ENCODE measurements at places on chromosomes 4 and X. TPM values are rescaled to one million over a fixed set of nuclear protein-coding genes. Genes with fewer than 3 reads are reported as not detected.

DNA sequence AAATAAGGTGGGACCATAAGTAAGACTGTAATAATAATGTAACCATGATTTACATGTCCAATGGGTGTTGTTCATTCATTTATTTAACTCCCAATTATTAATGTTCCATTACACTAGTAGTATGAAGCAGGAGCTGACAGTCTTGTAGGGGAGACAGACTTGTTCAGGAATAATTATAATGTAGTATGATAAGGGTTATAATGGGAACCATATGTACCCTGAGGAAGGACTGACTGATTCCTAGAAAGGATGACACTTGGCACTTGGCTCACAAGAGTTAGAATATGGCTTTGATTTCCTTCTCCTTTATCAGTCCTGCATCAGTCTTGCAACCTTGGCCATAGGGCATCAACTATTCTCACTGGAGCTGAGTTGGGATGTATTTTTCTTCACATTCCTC is 24.2 kb downstream of the PCDH7 start:
- DNase-seq, result no peak

- no peak for DNase-seq
These were observed 23.3 kb upstream of the EOLA2 start for GRCh38 chrX:149961572-149961971.

DNA sequence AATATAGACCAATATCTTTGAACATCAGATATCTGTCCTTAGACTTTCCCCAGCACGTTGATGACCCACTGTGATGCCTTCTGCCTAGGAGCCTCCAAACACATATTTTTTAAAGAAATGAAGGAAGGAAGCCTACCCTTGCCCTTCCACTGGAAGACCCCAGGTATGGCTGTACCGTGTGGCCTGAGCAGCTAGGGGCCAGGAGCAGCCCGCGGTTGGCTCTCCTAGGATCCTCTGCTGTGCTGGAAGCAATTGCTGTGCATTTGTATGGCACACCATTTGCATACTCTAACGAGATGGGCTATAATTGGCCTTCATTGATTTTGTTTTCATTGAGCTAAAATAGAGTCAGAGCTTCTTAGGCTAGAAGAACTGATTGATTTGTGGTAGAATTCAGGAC is 128.8 kb downstream of the GPAT3 start:
- DNase-seq, result no peak

GRCh38 chrX:115036029-115036428 is 18.6 kb upstream of the IL13RA2 start:
- DNase-seq, result no peak

- DNase-seq, result no peak
These were observed 1847.5 kb upstream of the IGFBP7 start for GRCh38 chr4:58957711-58958110.

DNA sequence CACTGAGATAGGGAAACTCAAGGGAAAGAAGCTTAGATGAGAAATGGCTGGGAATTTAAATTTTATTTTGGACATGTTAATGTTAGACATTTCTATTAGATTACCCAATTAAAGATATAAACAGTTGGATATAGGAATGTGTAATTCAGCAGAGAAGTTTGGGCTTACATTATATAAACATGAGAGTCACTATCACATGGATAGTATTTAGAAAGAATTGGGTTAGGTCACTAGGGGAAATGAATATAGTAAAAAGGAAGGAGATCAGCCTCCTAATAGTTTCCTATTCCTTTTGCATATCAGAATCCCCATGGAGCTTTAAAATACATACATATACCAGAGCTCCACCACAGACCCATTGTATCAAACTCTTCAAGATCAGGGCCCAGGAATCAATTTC is 19.6 kb upstream of the CXCL5 start:
- DNase-seq, result no peak

DNA sequence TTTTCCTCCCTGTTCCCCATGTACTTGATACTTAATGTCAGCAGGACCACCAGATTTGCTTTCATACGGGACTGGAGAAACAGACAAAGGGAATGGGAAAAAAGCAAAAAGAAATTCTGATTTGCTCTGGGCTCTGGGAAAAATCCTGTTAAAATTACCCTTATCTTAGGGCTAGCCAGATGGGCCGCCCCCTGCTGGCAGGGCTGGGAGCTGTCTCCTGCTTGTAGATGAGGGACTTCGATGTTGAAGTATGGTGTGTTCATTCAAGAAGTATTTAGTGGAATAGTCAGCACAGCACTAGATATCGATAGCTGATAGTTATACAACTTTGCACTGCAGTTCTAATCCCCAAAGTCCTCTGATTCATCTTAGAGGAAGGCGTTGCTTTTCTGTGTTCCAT is 45.8 kb downstream of the BCORL1 start:
- peak; percentile 50 for DNase-seq

- no peak for DNase-seq
These were observed 132.8 kb downstream of the SLIT2 start for GRCh38 chr4:20384456-20384855.

DNA sequence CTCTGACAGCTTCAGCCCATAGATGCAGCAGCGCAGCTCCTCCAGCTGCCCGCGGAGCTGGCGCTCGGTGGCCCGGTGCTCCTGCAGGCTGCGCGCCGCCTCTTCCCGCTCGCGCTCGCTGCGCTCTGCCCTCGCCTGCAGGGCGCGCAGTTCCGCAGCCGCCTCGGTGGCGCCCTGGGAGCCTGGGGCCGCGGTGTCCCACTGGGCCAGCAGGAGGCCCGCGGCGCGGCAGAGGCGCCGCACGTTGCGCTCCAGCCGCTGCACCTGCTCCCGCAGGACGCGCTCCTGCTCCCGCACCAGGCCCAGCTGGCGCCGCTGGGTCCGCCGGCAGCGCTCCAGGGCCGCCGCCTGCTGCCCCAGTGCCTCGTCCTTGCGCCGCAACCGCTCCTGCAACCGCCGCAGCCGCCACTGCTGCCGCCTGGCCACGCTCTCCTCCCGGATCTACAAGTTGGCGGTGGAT is 10.1 kb downstream of the C4orf50 start:
- no peak for DNase-seq

GRCh38 chr4:176377780-176378179 is 58.0 kb downstream of the SPCS3 start:
- DNase-seq, result peak; percentile 50

GRCh38 chrX:149846789-149847188 is 34.2 kb upstream of the MAGEA8 start:
- no peak for DNase-seq

DNA sequence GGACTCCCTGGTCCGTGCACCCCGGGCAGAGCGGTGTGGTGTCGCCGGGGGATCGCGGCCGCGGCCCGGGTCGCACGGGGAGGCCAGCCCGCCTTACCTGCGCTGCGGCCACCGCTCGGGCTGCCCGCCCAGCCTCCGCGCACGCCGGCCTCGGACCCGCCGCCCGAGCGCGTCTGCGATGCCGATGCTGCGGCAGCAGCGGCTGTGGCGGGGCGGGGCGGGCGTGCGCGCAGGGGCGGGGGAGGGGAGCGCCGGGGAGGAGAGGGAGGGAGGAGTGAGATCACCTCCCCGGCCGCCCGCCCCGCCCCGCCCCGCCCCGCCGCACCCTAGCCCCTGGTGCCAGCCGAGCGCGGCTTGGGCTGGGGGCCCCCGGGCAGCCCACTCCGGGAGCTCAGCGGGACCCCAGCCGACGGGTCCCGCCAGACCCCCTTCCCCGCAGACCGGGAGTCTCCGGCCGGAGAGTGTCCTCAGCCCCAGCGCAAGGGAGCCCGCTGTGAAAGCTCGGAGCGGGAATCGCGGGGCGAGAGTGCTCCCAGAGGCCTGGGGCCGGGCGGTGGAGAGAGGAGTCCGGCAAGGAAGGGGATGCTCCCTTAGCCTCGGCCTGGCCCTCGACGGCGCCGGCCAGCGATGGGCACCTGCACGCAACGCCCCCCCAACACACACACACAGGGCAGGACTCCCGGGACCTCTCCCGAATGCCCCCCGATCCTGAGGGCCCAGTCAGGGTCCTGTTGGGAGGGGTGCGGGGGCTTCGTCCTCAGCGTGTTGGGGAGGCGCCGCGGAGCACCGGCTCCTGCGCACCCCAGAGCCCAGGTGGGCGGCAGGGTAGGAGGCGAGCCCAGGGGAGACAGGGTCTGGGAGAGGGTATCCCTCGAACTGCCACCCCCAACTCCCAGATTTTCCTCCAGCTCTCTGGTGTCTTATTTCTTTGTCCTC is at the start of gene L1CAM:
L1CAM (minus strand) TSS at position 206 of the 936 bp plus-strand sequence. CDS start 10,337 bp downstream, outside the sequence.
- peak; percentile 21 for DNase-seq

DNA sequence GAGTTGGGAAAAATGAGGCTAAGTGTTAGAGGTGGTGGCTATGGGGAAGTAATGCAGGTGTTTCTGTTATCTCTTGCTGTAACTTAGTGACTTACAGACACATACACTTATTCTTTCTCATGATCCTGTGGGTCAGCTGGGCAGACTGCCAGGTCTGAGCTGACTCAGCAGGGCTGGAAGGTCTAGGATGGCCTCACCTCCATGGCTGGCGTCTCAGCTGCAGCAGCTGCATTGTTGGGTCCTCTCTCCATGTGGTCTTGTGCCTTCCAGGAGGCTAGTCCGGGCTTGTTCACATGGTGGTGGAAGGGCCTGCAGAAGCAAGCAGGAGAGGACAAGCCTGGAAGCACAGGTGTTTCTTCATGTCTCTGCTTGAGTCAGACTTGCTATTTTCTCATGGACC is 172.7 kb downstream of the NHS start:
- DNase-seq, result peak; percentile 75

GRCh38 chr4:171629737-171630136 is 183.5 kb upstream of the GALNTL6 start:
- DNase-seq, result no peak

DNA sequence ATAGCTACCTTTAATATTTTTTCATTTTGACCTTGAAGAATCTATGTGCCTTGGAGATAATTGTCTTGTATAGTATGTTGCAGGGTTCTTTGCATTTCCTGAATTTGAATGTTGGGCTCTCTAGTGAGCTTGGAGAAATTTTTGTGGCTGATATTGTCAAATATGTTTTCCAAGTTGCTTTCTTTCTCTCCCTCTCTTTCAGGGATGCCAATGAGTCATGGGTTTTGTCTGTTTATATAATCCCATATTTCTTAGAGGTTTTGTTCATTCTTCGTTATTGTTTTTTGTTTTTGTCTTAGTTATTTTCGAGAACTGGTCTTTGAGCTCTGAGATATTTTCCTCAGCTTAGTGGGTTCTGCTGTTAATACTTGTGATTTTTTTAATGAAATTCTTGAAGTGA is 20.7 kb downstream of the RAB40AL start:
- peak; percentile 34 for DNase-seq

GRCh38 chr4:36532670-36533379 is 251.4 kb downstream of the DTHD1 start:
- DNase-seq, result no peak

GRCh38 chrX:153662266-153662665 is 11.3 kb downstream of the PNCK start:
- peak; percentile 36 for DNase-seq

GRCh38 chrX:4932790-4933189 is 1219.3 kb upstream of the PRKX start:
- DNase-seq, result no peak

DNA sequence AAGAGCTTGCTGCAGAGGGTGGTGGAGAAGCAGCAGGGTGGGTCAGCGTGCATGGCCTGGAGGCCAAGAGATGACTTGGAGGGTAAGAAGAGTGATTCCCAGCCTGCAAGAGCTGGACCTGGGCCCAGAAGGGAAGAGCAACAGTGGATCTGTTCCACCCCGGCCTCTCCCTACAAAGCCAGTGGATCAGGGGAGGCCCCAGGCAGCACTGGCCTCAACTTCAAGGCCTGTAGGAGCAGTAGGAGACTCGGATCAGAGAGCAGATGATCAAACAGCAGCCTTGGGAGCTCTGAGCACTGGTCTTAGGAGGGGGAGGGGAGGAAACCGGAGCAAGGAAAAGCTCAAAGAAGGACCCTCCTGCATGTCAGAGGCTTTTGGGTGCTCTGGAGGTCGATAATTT is 7.6 kb downstream of the L1CAM start:
- DNase-seq, result no peak

- no peak for DNase-seq
These were observed 25.0 kb upstream of the FRMPD4 start for GRCh38 chrX:12113321-12113720.

- DNase-seq, result no peak
These were observed 64.9 kb downstream of the KLHL4 start for GRCh38 chrX:87582453-87582852.

- peak; percentile 63 for DNase-seq
These were observed 549.4 kb downstream of the TLL1 start for GRCh38 chr4:166422475-166422874.

- peak; percentile 68 for DNase-seq
These were observed 158.7 kb downstream of the SPRY1 start for GRCh38 chr4:123555233-123555806.

- DNase-seq, result no peak
These were observed 12.1 kb upstream of the CLCN5 start for GRCh38 chrX:49910344-49910743.

- DNase-seq, result peak; percentile 27
These were observed 68.8 kb upstream of the PRPS1 start for GRCh38 chrX:107559506-107559905.

GRCh38 chr4:141388481-141388880 is 167.8 kb downstream of the ZNF330 start:
- DNase-seq, result peak; percentile 80

DNA sequence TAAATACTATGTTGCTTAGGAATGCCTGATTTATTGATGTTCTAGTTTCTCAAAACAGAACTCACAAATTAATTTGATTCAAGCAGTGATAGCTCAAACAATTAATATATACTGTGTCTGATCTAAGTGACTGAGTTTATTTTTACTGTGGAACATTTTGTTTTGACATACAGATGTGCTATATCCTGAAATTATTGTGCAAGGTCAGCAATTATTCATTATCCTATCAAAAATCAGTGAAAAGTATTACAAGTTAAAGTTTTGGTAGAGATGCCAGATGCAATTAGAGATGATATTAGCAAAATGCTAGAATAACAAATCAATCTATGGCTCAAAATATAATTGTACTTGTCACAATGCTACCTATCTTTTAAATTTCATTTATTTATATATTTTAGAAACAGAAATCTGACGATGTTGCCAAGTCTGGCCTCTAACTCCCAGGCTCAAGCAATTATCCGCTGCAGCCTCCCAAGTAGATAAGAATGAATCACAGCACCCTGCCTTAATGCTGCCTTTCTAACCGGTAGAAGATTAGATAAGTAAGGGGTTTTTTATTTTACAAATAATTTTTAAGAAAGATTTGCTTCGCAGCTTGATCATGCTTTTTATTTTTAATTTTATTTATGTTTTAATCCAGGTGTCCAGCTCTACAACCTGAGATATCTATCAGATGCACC is 825.5 kb upstream of the NDST4 start:
- DNase-seq, result no peak

DNA sequence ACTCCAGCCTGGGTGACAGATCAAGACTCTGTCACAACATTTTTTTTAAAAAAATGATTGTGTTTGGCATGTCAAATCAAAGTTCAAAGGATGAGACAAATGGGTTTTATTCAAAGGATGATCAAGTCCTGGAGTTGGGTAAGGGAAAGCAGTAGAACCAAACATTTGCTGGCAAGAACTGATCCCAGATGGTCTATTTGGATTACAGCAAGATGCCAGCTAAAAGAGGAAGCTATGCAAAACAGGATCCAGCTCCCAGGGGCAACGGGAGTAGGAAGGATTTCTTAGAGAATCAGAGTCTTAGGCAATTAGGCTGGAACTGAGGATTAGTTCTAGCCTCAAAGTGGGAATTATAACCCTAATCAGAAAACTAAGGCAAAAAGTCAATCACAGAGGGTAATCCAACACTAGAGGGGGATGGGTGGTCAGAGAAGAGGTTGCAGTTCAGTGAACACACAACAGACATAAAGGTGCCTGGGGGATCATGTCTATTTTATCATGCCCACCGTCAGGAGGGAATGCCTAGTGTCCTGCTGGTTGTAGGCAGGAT is 133.0 kb upstream of the PLS3 start:
- no peak for DNase-seq

Gene ZNF280C
- 3.4 TPM for total RNA-seq

Gene SSX4B
- not detected for total RNA-seq

Gene APBB2
- total RNA-seq, result 83.8 TPM

Gene CCDC120
- not detected for total RNA-seq

Gene SPCS3
- 84.4 TPM for total RNA-seq

Gene XK
- total RNA-seq, result not detected

Gene RHOXF2
- total RNA-seq, result not detected
